ENCODE measurements at places on chromosomes 4 and X.

DNA sequence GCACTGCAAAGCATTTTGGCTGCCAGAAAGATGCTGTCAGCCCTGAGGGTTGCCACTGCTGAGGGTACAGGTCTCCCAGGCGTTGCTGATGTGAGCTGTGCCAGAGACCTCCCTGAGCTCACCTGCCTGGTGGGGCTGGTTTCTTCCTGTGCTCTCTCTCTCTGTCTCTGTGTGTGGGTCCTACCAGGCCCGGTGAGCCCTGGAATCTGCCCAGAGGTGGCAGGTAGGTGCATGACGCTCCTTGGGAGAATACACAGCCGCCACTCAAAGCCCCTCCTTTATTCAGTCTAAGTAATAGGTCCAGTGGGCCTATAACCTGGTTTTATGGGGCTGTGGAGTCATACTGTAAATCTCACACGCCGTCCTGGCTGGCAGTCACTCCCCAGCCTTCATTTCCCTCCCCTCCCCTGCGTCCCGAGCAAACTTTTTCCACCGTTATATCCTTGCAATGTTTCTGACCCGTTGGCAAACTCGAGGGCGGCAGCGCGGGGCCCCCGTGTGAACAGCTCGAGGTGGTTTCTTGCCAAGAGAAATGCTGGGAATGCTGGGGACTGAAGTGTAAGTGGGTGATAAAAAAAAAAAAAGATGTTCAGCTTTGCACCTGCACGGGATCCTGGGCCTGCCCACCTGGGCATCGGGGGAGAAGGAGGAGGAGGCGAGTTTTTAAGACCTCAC lies 245.9 kb downstream of the CRLF2 start:
- DNase-seq: no peak

- DNase-seq: no peak
These were observed 65.0 kb upstream of the FMR1 start for GRCh38 chrX:147846676-147847075.

GRCh38 chrX:120350450-120351138 lies 11.3 kb upstream of the ATP1B4 start:
- no peak for DNase-seq

GRCh38 chrX:103687696-103688201 lies 1.2 kb upstream of the MORF4L2 start:
- peak; percentile 77 for DNase-seq

DNA sequence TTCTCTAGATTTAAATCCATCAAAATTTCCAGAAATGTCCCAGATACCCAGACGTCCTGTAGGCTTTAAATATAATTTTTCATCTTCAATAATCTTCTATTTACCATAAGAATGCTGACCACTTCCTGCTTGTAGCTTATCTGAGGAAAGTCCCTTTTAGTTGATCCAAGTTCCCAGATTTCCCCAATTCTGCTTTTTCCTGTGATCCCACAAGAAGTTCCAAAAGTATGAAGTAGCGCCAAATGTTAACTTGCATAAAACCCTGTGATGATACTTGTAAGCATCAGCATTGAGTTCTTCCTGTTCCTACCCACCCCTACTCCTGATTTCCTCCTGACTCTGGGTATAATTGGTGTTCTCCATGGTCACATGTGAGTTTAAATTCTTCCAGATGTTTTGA lies 10.6 kb upstream of the TLR8 start:
- no peak for DNase-seq

- DNase-seq: no peak
These were observed 126.3 kb downstream of the REPS2 start for GRCh38 chrX:17072721-17073230.

DNA sequence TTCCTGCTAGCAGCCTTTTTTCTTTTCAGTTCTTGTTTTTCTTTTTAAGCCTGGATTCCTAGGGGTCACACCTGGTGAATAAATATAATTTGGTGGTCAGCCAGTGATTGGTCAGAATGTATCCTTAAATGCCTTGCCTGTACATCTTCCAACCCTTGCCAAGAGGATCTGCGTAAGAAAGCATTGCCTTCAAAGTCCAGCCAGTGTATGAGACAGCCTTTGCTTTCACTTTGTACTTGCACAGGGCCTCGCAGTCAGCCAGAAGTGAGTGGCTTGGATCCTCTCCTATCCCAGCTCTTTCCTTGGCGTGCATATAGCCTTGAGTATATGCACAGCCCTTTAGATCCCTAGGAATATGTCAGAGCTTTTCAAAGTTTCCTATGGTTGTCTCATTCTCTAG lies 22.2 kb downstream of the KANTR start:
- DNase-seq: no peak

All from Panc1 (cell line).